ENCODE measurements at places on chromosomes 11 and 22.
A peak's percentile ranks its signal among the peaks of the same experiment; 100 is the strongest.

- no peak for DNase-seq
These were observed 27.7 kb downstream of the LRP4 start for GRCh38 chr11:46890665-46891064.

- no peak for DNase-seq
These were observed 1038.5 kb downstream of the OPCML start for GRCh38 chr11:132493801-132494200.

GRCh38 chr11:2072551-2073261 lies 66.5 kb downstream of the IGF2 start:
- no peak for DNase-seq

GRCh38 chr22:21754523-21754922 lies 18.9 kb upstream of the YPEL1 start:
- DNase-seq: no peak

GRCh38 chr11:124301548-124301947 lies 12.2 kb downstream of the OR8D1 start:
- no peak for DNase-seq

DNA sequence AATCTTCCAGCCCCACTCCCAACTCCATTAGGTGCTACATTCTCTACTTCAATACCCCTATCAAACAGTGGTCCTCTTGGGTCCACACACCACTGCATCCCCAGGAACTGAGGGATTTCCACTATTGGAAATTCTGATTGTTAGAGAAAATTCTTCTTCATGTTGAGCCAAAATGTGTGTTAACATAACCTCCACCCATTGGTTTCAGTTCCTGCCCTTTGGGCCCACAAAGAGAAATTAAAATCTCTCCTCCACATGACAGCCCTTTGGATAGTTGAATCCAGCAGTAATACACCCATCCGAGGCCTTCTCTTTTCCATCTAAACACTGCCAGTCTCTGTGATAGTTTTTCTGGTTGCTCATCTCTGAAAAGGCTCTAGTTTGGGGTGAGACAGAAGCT lies 2.1 kb downstream of the VSIG2 start:
- DNase-seq: no peak

- DNase-seq: peak; percentile 37
These were observed 2.3 kb upstream of the DUSP8 start for GRCh38 chr11:1574238-1574932.

DNA sequence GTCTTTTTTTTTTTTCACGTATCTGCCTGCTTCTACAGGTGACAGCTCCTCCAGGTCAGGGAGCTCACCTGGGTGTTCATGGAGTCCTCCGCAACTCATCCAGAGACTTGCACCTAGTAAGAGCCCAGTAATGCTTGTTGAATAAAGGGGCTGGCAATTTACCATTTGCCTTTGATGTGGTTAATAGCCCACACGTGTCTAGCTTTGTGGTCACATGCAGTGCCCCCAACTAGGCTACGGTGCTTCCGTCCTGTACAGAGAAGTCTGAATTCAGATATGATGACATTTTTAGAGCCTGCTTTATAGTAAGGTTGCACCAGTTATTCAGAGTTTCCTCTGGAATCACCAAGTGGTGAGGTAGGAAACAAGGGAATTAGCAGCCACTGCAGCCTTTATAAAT lies 199.4 kb upstream of the MTMR2 start:
- no peak for DNase-seq

DNA sequence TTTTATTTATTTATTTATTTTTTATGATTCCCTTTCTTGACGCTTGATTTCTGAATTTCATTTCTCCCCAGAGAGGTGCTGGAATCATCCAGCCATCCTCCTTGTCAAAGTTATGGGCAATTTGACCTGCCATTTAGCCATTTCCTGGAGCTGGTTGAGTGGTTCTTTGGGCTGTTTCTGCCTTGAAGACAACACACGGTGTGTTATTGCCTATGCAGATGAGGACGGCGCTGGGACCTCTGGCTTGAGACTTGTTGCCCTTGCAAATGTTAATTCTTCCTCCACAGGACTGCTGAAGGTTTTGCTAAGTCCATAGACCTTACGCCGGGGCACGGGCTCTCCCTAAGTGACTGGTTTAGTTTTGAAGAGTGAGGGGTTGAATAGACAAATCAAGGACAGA lies 147.9 kb upstream of the PLET1 start:
- no peak for DNase-seq

Measured in stimulated activated CD8-positive, alpha-beta memory T cell treated with anti-CD3 and anti-CD28 coated beads, Interleukin-15, amount 100 ng/mL, for 48 hours (primary cell).